ENCODE measurements at places on chromosomes 12 and 14.

DNA sequence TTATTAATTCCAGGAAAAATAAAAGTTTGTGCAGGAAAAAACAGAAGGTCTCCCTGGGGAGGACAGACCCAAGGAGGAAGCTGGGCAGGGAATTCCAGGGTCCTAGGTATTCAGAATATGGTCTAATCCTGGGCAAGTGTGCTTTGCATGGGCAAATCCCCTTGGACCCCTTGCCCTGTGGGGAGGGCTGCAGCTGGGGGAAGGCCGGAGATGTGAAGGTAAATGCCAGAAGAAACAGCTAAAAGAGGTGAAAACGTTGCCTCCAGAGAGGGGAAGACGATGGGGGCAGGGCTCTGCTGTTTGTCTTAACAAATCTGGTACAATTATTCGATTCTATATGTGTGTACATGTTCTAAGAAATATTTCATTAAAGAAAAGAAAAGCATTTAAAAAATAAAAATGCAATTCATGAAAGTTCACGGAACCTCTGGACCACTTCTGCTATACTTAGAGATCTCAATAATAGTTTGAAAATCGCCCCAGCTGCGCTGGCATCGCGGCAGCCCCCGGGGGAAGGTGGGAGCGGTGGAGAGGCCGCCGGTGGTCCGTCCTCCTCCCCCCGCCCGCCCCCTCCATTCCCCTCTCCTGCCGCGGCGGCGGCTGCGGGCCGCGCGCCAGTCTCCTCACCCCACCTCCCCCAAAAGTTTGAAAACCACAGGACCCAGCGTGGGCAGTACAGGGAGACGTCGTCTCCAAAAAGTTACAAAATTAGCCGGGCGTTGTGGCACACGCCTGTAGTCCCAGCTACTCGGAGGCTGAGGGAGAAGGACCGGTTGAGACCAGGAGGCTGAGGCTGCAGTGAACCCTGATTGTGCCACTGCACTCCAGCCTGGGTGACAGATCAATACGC, 1.5 kb upstream of the PRPF40B start:
- DNase-seq: no peak

GRCh38 chr12:68034567-68034966, 45.3 kb downstream of the IFNG-AS1 start:
- DNase-seq: no peak

DNA sequence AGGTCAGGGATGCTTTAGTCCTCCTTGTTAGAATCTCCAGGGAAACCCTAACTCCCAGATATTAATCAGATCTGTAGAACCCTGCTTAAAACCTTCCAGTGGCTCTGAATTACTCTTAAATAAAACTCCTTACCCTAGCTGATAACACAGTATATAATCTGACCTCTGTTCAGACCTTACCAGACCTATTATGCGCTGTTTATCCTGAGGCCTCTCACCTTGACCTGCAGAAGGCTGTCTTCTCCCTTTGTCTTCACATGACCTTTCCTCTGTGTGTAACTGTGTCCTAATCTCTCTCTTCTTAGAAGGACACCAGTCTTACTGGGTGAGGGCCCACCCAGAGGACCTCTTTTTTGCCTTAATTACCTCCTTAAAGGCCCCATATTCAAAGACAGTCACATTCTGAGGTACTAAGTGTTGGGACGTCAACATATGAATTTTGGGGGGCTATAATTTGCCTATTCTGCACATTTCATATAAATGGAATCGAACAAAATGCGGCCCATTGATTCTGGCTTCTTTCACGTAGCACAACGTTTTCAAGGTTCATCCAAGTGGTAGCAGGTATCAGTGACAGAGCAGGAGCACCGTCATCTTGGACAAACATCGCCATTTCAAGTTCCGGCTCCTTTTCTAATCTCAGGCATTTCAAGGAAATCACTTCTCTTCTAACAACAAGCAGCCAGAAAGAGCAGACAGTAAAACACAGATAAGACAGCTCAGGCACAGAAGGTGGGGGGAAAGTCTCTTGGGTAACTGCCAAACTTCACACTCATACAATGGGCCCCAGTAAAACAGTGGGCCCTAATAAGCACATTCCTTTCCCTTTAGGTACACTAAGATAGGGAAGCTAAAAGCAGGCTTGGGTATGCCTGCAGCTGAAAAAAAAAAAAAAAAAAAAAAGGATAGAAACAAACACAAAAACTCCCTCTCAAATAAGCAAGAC, 200.2 kb upstream of the NUDT4 start:
- DNase-seq: no peak

DNA sequence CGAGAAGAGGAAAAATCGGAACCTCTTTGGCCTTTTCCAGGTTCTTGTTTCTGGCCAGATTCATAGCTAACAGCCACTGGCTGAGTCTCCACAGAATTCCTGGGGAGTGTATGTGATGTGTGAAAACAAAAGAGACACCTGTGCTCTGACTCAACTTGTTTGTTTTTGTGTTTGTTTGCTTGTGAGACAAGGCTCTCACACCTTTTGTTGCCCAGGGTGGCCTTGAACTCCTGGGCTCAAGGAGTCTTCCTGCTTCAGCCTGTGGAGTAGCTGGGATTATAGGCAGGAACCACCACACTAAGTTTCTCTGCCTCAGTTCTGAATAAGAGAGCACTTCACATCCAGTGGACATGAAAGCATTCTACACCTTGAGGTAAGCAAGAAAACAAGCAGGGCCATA, 22.7 kb downstream of the MFAP5 start:
- no peak for DNase-seq
